ENCODE measurements at places on chromosomes 1 and 21.

DNA sequence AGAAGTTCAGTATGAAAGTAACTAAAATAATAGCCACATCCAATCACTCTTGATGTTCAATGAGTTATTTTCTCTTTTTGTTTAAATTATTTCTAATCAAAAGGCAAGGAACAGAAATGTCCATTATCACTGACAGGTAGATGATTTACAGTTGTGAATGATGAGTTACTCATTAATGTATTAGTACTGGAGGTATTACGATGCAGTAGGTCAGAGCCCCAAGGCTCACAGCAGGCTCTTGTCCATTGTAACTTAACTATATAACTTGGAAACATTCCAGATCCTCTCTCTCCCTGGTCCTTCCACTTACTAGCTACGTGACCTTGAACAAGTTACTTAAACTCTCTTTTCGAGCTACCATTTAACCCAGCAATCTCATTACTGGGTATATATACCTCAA, 39.5 kb downstream of the CRB1 start:
- H3K4me3 ChIP-seq = no peak overlapping the region
- no peak for DNase-seq
- peaks cover 5% of the 10 kb centered on the region for H3K4me1 ChIP-seq

DNA sequence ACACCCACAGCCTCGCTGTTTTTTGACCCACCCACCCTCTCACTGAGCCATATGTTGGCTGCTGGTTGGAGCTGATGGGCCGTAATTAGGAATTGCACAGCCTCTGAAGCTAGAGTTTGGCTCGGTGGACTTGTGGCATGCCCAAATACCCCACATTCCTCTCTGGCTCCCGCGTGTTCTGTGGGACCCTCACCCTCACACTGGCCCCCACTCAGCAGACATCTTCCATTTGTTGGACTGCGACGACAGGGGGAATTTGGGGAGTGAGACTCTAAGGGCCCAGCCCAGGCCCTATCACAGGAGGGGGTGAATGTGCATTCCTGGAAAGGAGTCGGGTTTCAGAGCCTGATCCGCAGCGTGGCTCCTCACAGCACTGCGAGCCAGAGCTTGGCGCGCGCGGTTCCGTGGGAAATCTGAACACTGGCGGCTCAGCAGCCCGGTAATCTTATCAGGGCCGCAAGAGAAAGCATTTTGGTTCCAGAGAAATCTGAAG, 5.2 kb downstream of the RCSD1 start:
- DNase-seq = no peak
- no peak overlapping the region for H3K4me3 ChIP-seq
- H3K27ac ChIP-seq = no peak overlapping the region
- no peaks in the 10 kb centered on the region for H3K27me3 ChIP-seq

GRCh38 chr1:97004054-97004453, 282.5 kb downstream of the PTBP2 start:
- H3K4me3 ChIP-seq = no peak overlapping the region
- DNase-seq = no peak
- H3K4me1 ChIP-seq = no peaks in the 10 kb centered on the region
- H3K27me3 ChIP-seq = no peaks in the 10 kb centered on the region

DNA sequence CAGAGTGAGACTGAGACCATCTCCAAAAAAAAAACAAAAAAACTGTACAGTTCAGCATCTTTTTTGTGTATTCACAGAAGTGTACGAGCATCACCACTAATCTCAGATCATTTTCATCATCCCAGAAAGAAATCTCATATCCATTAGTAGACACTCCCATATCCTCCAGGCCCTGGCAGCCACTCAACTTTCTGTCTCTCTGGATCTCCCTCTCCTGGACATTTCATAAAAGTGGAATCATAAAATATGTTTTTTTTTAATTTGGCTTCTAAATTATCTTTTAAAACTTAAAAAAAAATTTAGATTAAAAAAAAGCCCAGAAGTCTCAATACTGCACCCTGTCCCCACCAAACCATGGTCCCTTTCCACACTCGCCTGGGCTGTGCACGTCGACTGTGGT, 22.1 kb downstream of the RIPPLY3 start:
- no peaks in the 10 kb centered on the region for H3K36me3 ChIP-seq
- H3K4me3 ChIP-seq = no peak overlapping the region
- no peaks in the 10 kb centered on the region for H3K4me1 ChIP-seq
- H3K27me3 ChIP-seq = no peaks in the 10 kb centered on the region

DNA sequence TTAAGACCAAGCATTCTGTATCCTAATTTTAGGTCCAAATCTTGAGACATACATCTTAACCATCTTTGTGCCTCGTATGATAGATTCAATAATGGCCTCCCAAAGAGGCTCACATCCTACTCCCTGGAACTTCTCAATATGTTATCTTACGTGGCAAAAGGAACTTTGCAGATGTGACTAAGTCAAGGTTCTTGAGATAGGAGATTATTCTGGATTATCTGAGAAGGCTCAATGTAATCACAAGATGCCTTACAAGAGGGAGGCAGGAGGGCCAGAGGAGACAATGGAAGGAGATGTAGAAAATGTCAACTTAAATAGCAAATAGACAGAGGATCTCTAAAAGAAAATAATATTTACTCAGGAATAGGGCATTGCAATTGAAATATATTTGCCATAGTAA, 548.9 kb downstream of the MATN1 start:
- no peak for DNase-seq
- H3K27me3 ChIP-seq = no peaks in the 10 kb centered on the region
- H3K27ac ChIP-seq = no peak overlapping the region
- H3K36me3 ChIP-seq = no peaks in the 10 kb centered on the region
- no peak overlapping the region for H3K4me3 ChIP-seq
- no peaks in the 10 kb centered on the region for H3K4me1 ChIP-seq
